GM12892 (cell line): ENCODE measurements at places on chromosomes 16 and 17.

GRCh38 chr17:55238931-55239297 lies 25.8 kb upstream of the HLF start:
- DNase-seq, result no peak

GRCh38 chr17:50797135-50797810 lies 30.0 kb upstream of the ANKRD40CL start:
- no peak for DNase-seq

DNA sequence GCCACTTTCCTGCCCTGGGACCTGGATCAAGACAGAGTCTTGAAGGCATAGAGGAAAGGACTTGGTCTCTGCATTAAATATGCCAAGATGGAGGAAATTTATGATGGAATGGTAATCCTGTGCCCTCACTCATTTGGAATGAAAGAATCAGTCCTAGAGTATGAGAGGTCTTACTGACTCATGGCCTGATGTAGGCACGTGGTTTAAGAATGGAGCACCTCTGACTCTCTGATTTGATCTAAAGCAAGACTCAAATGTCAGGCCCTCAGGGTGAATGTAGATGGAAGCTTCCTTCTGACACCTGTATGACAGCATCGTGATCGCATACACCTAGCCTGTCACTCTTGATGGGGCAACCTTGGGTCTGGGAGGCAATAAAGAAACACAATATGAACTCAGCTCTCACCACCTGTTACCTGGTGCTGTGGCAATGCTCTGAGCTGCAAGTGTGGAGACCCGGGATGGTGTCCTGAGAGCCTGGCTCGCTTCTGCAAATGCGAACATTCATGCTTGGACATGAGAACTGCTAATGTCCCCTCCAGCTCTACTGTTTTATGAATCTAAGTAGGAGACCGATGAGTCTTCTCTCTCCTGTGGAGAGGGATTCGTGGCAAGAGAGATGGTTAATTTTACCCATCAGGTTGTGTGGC lies 229.9 kb downstream of the ABCC12 start:
- no peak for DNase-seq

DNA sequence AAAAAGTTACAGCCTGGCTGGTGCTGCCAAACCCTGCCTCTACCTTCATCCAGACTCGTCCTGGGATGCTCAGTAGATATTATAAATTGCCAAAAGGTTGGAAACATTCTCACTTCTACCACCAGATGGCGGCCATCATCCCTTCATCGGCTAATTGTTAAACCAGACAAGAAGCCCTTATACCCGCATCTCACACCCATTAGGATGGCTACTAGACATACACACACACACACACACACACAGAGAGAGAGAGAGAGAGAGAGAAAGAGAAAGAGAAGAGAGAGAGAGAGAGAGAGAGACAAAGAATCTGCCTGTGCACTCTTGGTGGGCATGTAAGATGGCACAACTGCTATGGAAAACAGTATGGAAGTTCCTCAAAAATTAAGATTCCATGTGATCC lies 15.0 kb upstream of the SCIMP start:
- no peak for DNase-seq

DNA sequence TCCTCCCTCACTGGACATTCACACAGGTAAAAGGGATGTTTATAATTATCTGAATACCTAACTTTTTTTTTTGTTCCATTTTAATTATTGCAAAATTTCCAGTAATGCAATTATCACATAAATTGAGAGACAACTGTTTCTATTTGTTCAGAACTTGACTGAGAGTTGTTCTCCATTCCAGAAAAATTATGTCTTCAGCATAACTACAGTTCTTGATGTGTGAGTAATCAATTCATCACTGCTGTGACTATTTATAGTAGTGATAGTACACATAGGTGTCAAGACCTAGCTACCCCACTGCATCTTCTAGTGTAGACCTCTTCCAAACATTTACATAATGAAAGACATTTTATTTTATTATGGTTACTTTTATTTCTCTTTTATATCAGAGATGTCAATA lies 5.8 kb upstream of the TNRC6A start:
- DNase-seq, result no peak

- DNase-seq, result no peak
These were observed 38.8 kb downstream of the RGS9 start for GRCh38 chr17:65175952-65176351.

GRCh38 chr16:54484700-54485099 lies 198.1 kb upstream of the IRX3 start:
- no peak for DNase-seq

- no peak for DNase-seq
These were observed 3.7 kb upstream of the DNASE1 start for GRCh38 chr16:3650631-3651265.

GRCh38 chr17:80969030-80969673 lies 22.5 kb upstream of the CHMP6 start:
- no peak for DNase-seq

GRCh38 chr17:16363749-16364536 lies 10.7 kb upstream of the CENPV start:
- peak; percentile 46 for DNase-seq

- peak; percentile 76 for DNase-seq
These were observed 498 bp upstream of the PLEKHG4 start for GRCh38 chr16:67278773-67279295.

DNA sequence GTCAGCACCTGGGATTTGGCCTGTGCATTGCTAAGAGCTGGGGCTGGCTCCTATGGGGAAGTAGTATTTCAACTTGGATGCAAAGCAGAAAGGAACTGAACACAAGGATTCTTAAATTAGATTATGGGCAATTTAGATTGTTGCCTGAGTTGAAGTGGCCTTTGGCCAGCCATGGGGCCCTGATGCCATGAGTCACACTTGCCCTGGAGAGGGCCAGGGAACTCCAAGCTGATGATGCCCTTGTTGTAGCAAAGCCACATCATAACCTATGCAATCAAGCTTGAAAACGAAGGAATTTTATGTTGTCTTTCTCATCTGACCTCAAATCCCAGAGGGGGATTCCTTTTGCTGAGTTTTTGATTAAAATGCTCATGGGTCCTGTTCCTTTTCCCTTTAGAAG lies 3.9 kb upstream of the SPATA32 start:
- DNase-seq, result no peak

- peak; percentile 42 for DNase-seq
These were observed 88.2 kb upstream of the FA2H start for GRCh38 chr16:74862743-74863244.

DNA sequence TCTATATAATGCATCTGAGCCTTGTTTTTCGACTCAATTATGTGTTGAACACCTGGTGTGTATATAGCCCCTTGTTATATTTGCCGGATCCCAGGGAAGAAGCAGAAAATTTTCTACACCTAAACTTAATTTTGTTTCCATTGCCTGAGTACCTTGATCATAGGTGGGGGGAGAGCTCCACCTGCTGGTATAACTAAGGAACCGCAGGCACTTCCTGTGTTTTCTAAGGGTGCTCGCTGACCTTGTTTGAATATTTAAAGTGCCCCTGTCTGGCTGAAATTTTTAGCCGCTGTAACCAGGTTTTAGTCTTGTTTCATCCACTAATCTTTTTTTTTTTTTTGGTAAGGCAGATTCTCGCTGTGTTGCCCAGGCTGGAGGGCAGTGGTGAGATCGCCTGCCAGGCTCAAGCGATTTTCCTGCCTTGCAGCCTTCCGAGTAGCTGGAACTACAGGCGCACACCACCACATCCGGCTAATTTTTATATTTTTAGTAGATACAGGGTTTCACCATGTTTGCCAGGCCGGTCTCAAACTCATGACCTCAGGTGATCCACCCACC lies 6.5 kb upstream of the NUBP1 start:
- no peak for DNase-seq

- no peak for DNase-seq
These were observed 67.6 kb upstream of the SREBF1 start for GRCh38 chr17:17904166-17905035.

- DNase-seq, result no peak
These were observed 30.4 kb downstream of the ERN1 start for GRCh38 chr17:64099543-64099942.

GRCh38 chr16:89096768-89097391 lies 3.2 kb downstream of the ACSF3 start:
- no peak for DNase-seq

DNA sequence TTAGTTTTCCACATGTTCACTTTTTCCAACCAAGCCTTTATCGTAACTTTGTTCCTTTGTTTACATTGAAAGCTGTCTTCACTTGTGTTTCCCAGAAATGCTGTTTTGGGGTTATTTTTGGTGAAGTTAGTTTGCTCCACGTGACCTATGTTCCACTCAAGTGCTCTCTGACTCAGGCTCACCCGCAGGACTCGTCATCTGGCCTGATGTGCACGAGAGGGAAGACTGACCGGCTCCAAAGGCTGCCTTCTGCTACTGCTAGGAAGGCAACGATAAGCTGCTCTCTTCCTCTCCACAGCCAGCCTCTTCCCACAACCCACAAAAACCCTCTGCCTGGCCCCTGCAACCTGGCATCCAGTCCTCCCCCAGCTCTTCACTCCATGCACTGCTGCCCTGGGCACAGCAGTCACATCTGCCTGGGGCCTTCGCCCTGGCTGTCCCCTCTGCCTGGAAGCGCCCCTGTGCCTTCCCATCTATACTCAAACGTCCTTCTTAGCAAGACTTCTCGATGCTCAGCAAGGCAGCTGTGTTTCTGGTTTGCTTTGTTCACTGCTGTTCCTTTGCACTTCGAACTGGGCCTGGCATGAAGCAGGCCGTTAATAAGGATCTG lies 28.0 kb downstream of the ZCCHC14 start:
- no peak for DNase-seq

DNA sequence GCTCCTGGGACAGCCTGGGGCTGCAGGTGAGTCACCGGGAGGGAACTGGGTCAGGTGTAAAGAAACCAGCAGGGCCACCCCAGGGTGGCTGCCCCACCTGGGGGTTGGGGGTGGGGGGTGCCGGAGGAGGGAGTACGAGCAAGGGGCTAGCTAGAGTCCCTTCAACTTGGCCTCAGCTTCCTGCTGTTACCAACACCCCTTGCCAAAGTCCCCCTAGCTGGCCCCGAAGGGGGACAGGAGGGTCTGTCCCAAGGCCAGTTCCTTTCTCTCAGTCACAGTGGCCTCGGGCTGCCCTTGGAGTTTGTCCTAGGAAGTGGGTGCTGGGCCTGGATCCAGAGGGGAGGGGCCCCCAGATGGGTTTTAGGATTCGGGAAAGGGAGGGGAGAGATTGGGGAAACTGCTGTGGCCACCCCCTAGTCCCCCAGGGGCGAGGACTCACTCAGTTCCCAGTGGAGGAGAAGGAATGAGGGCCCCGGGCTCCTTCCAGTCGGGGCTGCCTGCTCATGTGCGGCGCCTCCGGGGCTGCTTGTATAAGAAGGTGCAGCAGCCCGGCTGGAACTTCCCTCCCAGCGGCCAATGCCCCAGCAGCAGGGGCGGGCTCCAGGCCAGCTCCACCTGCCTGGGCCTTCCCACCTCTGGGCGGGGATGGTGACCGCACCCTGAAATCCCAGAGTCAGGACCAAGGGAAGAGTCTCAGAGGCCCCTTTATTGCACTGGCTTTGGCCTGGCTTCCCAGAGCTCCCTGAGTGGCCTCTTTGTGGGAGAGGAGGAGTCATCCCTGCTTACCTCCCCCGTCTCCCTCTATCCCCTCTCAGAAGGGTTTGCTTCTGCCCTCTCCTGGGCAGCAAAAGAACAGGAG lies 7.3 kb downstream of the ARHGAP27 start:
- no peak for DNase-seq

GRCh38 chr17:50865868-50866260 lies 290 bp downstream of the TOB1 start:
- DNase-seq, result no peak
